Stimulated activated CD4-positive, alpha-beta T cell treated with anti-CD3 and anti-CD28 coated beads, Interleukin-1b, Interleukin-23, amount 100 ng/mL, for 24 hours (primary cell): ENCODE measurements at places on chromosomes 1 and 21.

GRCh38 chr1:114209971-114210370 is 56.3 kb upstream of the SYT6 start:
- DNase-seq, result no peak

- DNase-seq, result no peak
Measured at GRCh38 chr1:168509875-168510791, 33.7 kb downstream of the XCL2 start.

GRCh38 chr1:226649780-226650179 is 89.3 kb downstream of the ITPKB start:
- DNase-seq, result no peak

DNA sequence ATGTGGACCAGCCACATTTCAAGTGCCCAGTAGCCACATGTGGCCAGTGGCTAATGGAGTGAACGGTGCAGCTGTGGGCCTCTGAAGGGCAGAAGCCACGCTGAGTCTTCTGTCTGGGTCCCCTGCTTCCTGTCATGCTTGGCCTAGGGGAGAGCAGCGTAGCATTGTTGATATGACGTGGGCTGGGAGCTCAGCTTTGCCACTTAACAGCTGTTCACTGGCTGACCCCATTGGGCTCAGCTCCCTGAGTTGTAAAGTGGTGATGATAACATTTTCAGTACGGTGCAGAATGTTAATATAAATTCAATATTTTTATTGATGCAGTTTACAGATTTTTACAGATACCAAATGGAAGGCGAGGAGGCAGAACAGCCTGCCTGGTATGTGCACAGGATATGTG is 4.5 kb downstream of the PODN start:
- no peak for DNase-seq

DNA sequence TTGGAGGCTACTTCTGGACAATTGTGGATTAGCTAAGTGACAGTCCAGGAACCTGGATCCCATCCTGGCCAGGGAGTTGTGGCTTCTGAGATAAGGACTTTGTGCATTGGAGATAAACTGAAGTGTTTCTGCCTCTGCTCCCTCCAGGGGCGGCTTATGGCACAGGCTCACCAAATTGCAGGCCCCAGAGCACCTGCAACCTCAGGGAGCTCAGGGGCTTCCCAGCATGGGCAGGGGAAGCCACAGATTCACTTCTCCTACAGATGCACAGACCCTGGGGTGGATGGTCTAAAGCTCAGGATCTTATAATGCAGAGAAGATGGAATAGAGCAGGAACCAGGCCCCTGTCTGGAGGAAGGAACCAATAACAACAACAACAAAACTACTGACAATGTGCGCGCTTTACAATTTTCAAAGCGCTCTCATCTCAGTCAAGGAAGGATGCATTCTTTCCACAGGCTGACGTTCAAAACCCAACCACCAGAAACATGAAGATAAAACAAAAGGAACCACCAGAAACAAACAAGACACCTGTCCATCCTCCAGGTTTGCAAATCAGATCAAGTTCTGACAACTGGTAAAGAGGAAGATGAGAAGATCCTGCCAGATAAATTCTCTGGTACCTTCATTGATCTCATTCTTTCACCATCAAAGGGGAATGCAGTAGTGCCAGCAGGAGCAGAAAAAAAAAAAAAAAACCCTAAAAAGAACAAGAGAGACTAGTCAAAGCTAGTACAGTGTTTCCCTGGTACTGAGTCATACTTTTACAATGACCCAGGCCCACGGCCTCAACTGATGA is 121.0 kb upstream of the IRF2BP2 start:
- DNase-seq, result peak; percentile 32

- DNase-seq, result no peak
Measured at GRCh38 chr1:47569261-47569660, 131.4 kb downstream of the FOXD2 start.

DNA sequence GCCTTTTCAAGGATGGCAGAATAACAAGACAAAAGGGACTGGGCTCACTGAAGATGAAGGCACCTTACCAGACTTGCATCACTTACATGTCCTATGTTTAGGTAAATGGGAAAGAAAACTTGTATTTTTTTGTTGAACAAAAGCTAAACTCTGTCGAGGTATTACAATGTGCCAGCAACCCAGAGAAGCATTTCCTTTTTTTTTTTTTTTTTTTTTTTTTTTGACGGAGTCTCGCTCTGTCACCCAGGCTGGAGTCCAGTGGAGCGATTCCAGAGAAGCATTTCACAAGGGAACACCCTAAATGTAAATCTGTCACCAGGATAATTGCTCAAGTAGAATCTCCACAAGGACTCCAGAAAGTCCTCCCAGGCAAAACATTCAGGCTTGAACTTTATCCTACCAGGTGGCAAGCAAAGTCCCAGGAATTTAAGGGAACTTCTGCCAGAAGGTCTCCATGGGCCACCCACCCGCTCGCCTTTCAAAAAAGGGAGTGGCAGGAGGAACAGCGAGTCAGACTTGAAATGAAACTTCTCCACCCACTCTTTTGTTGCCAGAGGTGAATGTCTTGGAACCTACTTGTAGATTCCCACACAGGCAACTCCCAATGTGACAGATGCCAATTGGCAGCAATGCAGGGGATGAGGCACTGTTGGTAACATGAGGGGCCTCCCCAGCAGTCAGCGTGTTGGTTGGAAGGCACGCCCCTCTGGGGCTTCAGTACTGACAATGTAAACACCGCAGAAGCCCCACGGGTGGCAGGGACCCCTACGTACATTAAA is 125.0 kb downstream of the TIAM1 start:
- peak; percentile 3 for DNase-seq

GRCh38 chr1:6040444-6040843 is 5.2 kb upstream of the KCNAB2 start:
- no peak for DNase-seq

- no peak for DNase-seq
Measured at GRCh38 chr21:14480411-14481031, 65.6 kb downstream of the SAMSN1 start.

DNA sequence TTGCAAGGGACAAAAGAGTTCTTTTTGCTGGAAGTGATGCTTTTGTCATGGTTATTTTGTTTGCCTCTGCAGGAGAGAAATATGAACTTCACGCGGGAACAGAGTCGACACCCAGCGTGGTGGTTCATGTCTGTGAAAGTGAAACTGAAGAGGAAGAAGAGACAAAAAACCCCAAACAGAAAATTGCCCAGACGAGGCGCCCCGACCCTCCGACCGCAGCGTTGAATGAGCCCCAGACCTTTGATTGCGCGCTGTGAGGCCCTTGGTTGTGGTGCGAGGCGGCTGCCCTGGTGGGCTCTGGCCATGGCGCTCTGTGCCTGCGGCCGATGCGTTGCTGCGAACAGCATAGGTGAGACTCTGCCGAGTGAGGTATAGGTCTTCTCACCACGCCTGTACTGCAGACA is 20.9 kb upstream of the NCMAP start:
- DNase-seq, result peak; percentile 53

- no peak for DNase-seq
Measured at GRCh38 chr1:94713472-94714141, 106.5 kb upstream of the SLC44A3 start.

DNA sequence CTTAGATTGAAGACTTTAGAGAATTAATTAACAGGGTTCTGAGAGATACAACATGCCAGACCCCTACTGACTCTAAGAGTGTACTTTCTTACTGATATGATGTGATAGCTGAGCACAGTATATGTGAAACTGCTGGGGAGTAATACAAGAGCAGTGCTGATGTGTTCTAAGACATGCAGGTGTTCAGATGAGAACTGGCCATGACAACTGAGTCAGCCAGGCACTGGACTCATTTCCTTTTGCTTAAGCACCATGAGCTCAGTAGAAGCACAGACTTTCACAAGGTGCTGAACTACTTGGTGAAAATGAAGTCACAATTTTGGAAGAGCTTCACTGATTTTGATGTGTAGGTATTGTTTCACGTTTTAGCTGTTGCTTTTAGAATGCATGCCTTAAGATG is 15.9 kb upstream of the POGZ start:
- no peak for DNase-seq

- DNase-seq, result no peak
Measured at GRCh38 chr1:18415448-18416027, 65.2 kb upstream of the KLHDC7A start.

- no peak for DNase-seq
Measured at GRCh38 chr1:63787875-63788274, 14.1 kb downstream of the ROR1 start.

- no peak for DNase-seq
Measured at GRCh38 chr1:217535601-217536377, 95.1 kb downstream of the GPATCH2 start.

GRCh38 chr21:40173816-40174215 is 306.6 kb downstream of the PCP4 start:
- DNase-seq, result no peak

DNA sequence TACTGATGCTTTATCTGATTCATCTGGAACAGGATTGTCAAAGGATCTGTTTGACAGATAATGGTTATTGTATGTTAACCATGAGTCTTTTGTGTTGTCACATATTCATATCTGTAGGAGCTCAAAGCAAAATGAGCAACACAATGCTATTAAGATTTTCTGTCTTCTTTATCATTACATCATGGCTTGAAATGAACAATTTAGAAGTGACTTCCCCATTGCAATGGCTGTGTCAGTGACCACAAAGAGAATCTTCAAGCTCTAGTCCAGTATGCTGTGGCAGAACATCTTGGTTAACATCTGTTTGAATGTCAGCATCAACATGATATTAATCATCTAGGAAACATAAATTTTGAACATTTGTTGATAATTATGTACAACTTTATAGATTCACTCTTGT is 1148.5 kb downstream of the PLA2G4A start:
- no peak for DNase-seq

- DNase-seq, result no peak
Measured at GRCh38 chr1:194447636-194448035, 1261.2 kb upstream of the B3GALT2 start.

DNA sequence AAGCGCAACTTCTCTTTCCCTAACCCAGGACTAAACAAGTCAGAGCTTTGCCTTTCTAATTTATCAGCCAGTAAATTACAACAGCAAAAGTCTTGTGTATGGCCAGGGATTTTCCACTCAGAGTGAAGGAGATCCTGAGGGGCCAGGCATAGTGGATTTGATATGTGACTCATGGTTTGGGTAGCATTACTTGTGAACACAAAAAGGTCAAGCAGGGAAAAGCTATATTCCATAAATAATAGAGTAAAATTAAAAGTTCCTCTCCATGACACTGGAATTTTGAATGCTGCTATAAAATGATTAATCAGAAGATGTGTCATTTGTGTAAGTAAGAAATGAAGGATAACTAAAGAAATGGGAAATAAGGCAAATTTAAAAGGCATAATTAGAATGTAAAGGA is 284.8 kb downstream of the HLX start:
- DNase-seq, result no peak

GRCh38 chr1:208158640-208159554 is 85.3 kb downstream of the PLXNA2 start:
- no peak for DNase-seq

DNA sequence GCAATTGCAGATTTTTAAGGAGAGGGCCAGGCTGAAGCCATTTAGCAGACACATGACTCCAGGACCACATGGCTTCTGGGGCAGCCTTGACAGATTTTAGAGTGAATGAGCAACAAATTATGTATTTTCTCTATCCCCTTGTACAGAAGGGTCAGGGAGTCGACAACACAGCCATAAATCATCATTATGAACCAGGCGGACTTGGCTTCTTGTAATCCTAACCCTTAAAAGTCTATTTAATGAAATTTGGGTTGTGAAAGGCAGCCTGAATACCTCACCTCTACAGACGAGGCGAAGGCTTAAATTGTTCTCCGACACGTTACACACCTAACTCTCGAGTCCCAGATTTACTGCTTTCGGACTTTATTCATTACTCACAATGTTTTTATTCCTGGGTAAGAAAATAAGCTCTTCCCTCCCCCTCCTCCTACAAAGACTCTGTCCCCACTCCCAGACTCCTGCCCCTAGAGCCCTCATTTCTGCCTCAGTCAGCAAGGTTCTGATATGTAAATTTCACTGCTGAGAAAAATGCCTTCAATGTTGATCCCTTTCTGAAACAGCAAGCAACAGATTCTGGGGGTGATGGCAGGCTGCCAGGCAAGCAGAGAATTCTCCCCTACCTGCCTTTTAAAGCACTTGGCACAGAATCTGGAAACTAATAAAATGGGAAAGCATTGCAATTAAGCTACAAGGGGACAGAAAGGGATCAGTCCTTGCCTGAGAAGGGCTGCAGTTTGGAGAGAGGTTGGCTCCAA is 51.6 kb downstream of the PLPP3 start:
- DNase-seq, result no peak
